ENCODE measurements at places on chromosomes 1 and 21.

- DNase-seq = no peak
Observed at GRCh38 chr1:152018537-152018936, 18.3 kb downstream of the S100A11 start.

GRCh38 chr1:30816211-30817076 is 58.9 kb upstream of the LAPTM5 start:
- peak; percentile 93 for DNase-seq

- no peak for DNase-seq
Observed at GRCh38 chr1:216983823-216984222, 260.6 kb upstream of the ESRRG start.

- DNase-seq = no peak
Observed at GRCh38 chr1:152224093-152224492, at the start of gene HRNR. Gene HRNR, minus strand, starts transcription at chr1:152224193. Its CDS starts 940 bp downstream, at chr1:152223253.

DNA sequence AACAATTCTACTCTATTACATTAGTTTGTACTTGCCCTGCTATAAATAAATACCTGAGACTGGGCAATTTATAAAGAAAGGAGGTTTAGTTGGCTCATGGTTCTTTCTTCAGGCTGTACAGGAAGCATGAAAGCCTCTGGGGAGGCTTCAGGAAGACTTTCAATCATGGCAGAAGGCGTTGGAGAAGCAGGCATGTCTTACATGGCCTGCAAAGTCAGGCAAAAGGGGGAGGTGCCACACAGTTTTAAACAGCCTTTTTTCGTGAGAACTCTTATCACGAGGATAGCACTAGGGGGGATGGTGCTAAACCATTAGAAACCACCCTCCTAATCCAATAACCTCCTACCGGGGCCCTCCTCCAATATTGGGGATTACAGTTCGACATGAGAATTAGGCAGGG is 102.9 kb downstream of the DYRK1A start:
- no peak for DNase-seq

- DNase-seq = no peak
Observed at GRCh38 chr1:6321205-6321604, 60.3 kb upstream of the GPR153 start.

Measured in H1 (cell line).